ENCODE measurements at places on chromosomes 5 and 9.

GRCh38 chr5:17224858-17225511 is 7.6 kb downstream of the BASP1 start:
- ATAC-seq = no peak

DNA sequence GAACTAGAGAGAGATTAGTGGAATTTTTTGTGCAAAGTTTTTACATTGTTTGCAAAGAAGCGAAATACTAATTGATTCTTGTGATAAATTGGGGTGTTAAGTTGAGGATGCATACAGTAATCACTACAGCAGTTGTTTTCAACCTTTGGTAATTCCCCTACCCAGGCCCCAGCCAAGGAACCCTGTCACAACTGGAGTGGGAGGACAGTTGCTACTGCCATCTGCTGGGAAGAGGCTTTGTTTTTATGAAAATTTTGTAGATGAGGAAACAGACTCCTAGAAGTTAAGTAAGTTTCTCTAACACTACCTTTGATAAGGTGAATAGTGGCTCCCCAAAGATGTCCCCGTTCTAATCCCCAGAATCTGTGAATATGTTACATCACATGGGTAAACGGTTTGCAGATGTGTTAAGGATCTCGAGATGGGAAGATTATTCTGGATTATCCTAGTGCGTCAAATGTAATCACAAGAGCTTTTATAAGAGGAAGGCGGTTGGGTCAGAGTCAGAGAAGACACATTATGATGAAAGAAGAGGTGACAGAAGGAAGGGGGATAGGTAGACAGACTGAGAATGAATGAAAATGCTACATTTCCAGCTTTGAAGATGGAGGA is 34.0 kb upstream of the PPP1R2B start:
- no peak for ATAC-seq

- ATAC-seq = no peak
Observed at GRCh38 chr9:72292256-72292682, 72.7 kb downstream of the ZFAND5 start.

- no peak for ATAC-seq
Observed at GRCh38 chr9:70749066-70749465, 334.6 kb upstream of the KLF9 start.

- ATAC-seq = no peak
Observed at GRCh38 chr5:149638136-149638535, 56.8 kb downstream of the ARHGEF37 start.

GRCh38 chr9:21991072-21991959 is 2.9 kb downstream of the CDKN2A start:
- ATAC-seq = no peak
